ENCODE measurements at places on chromosomes 1 and 21.
A peak's percentile ranks its signal among the peaks of the same experiment; 100 is the strongest.

GRCh38 chr1:147527941-147528936 lies 13.1 kb upstream of the BCL9 start:
- no peak for DNase-seq

- DNase-seq: no peak
These were observed 805 bp downstream of the ZNHIT6 start for GRCh38 chr1:85707267-85707989.

DNA sequence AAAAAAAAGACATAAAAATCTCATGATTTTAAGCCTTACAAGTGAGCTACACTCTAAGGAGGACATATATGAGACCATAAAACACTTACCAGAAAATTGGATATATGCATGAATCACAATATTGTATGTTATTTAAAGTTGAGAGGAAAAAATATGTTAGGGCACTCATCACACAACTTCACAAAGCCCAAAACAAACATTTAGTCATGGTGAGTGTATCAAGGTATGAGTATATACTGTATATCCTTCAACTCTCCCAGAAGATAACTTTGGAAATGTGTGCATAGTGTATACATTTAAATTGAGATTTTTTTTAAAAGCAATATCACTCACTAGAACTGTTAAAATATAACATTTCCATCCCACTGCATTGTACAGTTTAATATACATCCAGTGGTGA lies 259.3 kb downstream of the SRGAP2C start:
- no peak for DNase-seq

DNA sequence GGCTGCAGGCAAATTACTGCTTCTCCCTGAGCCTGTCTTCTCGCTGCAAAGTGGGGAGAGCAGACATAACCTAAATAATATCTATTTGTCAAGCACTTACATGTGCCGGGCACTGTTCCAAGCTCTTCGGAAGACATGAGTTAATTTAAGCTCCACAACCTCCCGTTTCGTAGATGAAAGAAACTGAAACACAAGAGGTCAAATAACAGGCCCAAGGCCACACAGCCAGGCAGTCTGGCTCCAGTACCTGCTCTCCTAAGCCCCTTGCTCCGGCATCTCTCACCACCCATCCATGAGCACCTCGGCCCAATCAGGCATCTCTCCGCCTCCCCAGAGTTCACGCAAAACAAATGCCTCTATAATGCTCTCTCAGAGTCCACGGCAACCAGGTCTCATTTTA lies 65.4 kb downstream of the TAS1R2 start:
- no peak for DNase-seq

DNA sequence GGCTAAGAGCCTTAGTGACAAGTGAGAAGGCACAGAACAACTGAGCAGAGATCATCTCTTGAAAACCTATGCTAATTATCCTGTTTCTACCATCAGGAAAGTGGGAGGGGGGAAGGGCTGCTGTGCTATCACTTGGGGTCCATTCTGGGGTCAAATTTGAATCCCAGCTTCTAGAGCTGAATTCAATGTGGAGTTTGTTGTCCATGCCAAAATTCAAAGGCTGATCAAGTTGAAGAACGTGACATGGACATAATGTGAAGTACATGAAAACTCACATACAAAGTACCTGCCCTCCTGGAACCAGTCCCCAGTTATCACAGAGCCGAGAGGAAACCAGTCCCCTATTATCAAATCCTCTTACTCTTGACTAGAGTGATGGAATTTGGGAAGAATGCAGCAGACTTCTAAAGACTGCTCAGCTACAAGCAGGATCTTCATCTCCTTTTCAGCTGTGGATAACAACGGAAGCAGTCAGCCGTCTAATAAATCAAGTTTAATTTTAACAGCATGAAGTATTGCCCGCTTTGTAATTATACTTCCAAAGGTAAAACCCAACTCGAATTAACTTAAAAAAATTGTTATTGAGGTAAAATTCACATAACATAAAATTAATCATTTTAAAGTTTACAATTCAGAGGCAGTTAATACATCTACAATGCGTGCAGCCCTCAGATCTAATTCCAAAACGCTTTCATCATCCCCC lies 78.3 kb downstream of the SLC45A1 start:
- peak; percentile 66 for DNase-seq

- DNase-seq: no peak
These were observed 51.6 kb upstream of the HAO2 start for GRCh38 chr1:119316870-119317416.

GRCh38 chr1:6035719-6036118 lies 10.0 kb upstream of the KCNAB2 start:
- DNase-seq: no peak

DNA sequence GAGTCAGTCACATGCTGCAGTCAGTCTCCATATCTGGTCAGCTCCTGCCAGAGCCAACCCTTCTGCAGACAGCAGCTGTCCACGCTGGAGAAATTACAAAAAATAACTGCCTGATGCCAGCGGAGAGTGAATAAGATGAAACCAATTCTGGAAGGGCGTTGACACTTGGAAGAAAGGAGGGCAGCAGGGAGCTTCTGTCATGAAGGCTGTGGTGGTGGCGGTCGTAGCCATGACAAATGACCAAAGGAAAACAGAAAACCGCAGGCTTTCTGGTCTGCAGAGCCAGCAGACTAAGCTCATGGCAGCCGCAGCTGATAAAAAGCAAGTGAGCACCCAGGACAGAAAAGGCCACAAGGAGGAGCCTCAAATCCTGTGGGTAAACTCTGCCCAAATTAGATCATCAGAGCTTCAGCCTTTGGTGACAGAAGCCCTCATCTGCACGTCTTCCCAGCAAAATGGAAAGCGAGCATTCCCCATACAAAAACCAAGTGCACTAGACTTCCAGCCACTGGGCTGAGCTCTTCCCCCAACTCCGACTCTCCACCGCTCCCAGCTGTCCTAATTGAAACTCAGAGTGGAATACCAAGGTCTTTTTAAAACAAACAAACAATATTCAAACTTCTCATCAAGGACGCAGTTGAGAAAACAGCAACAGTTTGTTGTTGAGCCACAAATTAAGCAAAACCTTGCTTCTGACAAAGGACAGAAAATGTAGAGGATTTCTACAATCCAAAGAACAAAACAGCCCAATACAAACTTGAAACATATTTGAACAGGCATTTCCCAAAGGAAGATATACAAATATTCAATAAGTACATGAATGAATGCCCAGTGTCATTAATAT lies 28.7 kb downstream of the RSPH1 start:
- DNase-seq: peak; percentile 46

- no peak for DNase-seq
These were observed 55.8 kb downstream of the RNF187 start for GRCh38 chr1:228542981-228543380.

GRCh38 chr1:74530892-74531291 lies 18.5 kb upstream of the LRRC53 start:
- no peak for DNase-seq

- DNase-seq: no peak
These were observed 233.7 kb downstream of the PAPPA2 start for GRCh38 chr1:176696689-176697088.

- DNase-seq: peak; percentile 17
These were observed 602 bp upstream of the RIMKLA start for GRCh38 chr1:42379794-42380585.

DNA sequence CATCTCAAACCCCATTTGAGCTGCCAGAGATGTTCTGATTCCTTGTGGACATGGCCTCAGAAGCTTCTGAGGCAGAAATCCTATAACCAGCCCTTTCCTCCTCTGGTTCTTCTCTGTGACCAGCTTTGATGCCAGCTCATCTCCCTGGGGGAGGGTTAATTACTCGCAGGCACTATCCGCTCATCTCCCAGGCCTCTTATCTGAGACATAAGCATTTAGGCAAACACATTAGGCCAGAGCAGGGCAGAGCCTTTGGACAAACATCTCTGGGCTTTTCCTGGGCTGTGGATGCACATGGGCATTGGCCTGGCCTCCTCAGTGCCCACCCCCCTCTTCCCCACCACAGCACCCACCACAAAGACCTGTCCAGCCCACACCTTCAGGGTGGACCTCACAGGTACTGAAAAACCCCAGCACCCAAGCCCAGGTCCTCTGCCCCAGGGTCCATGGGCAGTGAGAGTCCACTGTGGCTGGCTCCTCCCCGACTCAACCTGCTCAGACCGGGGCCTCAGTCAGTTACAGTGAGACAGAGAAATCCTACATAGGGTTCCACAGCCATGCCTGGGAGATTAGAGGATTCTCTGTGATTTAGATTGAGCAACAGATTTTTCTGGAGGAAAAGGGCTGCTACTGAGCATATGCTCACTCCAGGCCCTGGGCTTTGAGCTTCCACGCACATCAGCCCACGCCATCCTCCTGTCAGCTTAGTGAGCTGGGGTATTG lies 26.9 kb downstream of the IGSF21 start:
- DNase-seq: no peak

DNA sequence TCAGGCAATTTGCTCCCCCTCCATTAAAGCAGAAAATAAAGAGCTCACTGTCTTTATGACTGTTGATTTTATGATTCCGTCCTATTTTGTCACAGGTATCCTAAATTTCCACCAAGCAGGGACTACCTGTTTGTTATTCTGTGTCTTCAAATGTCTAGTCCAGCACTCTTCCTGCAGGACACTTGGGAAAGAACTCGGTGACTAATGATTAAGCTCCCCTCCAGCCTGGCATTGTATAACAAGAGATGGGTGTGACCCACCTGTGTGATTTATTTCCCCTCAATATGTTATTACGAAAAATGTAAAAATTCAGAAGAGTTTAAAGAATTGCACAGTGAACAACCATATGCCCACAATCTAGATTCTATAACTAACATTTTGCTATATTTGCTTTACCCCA lies 42.9 kb upstream of the LRRN2 start:
- DNase-seq: no peak

DNA sequence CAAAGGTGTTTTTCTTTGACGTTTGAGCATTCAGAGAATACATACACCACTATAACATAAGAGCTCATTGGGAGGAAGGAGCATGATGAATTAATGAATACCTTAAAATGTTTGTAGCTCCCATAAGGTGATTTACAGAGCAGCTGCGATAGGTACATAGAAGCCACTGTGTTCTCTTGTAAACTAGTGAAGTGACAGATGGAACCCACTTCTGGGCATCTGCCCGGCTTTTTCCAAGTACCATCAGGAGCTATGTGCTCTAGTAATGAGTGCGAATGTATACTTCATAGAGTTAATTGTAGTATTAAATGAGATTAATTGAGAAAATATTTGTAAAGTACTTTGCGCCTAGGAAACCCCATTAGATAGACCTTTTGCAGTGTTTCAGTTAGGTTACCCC lies 48.4 kb downstream of the HENMT1 start:
- DNase-seq: no peak

DNA sequence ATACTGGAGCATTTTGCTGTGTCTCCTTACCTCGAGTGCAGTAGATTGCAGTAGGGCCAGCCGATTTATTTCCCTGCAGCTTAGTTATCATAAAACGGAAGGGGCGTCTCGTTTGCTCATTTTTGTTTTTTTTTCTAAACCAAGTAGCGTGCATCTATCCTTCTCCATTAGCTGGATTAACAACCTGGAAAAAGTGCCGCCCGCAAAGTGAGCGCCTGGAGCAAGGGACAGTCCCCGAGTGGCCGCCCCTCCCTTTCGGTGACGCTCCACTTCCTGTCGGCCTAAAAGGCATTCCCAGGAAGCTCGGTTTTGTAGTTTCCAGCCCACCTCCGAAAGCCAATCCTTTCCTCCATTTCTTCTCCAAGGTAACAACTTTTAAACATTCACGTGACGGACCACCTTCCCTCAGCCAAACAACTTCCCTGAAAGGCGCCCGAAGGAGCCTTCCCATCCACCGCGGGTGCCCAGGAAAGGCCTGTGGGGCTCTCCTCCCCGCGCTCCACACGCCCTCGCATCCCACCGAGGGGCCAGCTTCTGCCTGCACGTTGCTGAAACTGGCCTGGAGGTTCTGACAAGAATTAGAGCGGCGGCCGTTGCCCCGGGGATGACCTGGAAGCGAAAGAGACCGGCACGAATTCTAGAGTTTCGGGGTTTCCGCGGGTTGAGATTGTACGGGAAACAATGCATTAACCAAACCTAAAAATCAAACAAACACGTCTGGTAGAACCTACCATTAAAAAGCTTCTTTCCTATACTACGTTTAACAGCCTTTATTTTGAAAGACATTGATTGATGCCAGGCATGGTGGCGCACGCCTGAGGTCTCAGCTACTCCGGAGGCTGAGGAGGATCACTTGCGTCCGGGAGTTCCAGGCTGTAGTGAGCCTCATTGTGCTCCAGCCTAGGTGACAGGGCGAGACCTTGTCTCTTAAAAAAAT lies at the start of gene EXTL2:
EXTL2 (minus strand) TSS at position 240 of the 937 bp plus-strand sequence. CDS start 6,085 bp downstream, outside the sequence.
- DNase-seq: peak; percentile 78

All from cardiac fibroblast (primary cell).